Right cardiac atrium (tissue), 5 donors: ENCODE measurements at places on chromosomes 16 and 17. TPM values are rescaled to one million over a fixed set of nuclear protein-coding genes. Genes with fewer than 3 reads are reported as not detected.

DNA sequence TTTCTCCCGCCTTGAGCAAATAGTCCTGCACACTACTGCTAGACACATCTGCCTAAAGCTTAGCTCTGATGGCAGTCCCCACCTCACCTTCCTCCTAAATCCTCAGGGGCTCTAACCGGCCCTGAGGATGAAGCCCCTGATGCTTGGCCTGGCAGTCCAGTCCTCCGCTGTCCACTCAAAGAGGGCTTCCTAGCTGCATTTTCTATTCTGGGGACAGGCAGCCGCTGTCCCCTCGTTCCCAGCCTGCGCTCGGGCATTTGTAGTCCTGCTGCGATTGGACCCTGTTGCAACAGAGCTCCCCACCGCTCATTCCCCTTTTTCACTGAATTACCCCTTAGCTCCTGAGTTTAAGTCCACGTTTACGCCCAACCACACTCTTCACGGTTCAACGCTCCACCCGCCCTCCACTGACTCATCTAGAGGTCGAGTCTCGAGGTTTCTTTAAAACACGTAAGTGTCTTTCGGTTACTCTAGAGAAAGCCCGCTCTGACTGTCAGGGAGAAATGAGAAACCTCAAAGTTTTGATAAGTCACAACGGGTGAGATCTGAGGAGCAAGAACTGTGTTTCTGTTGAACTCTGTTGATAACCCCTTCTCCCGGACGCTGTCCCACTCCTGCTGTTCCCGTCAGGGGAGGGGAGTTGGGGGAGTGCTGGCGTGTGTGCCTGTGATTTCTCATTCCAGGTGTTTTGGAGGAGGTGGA lies 4.5 kb downstream of the CCR7 start:
- peak; percentile 51 for DNase-seq

GRCh38 chr16:29784157-29784556 lies 6.1 kb downstream of the ZG16 start:
- DNase-seq = no peak

- DNase-seq = peak; percentile 91
These were observed 14.6 kb downstream of the SMTNL2 start for GRCh38 chr17:4598776-4599504.

DNA sequence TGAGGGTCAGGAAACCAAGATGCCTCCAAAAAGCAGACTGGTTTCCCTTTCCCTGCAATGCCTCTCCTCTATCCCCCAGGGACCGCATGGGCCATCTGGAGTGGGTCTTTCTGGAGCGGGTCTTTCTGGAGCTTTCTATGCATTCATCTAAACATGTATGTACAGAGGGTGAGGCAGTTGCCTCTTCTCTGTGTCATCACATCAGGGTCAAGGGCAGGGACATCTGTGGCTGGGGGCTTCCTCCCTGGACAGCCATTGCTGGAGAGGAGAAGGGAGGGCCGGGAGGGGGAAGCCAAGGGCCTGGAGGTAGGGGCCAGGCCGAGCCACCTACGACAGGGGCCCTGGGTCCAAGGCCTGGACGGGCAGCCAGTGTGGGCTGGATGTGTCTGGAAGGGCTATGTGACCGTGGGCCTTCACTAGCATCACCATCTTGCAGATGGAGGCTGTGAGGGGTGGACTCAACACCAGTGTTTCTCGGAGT lies 840 bp downstream of the ADCY7 start:
- DNase-seq = peak; percentile 32

- DNase-seq = no peak
These were observed 12.8 kb upstream of the PAFAH1B1 start for GRCh38 chr17:2580661-2581060.

DNA sequence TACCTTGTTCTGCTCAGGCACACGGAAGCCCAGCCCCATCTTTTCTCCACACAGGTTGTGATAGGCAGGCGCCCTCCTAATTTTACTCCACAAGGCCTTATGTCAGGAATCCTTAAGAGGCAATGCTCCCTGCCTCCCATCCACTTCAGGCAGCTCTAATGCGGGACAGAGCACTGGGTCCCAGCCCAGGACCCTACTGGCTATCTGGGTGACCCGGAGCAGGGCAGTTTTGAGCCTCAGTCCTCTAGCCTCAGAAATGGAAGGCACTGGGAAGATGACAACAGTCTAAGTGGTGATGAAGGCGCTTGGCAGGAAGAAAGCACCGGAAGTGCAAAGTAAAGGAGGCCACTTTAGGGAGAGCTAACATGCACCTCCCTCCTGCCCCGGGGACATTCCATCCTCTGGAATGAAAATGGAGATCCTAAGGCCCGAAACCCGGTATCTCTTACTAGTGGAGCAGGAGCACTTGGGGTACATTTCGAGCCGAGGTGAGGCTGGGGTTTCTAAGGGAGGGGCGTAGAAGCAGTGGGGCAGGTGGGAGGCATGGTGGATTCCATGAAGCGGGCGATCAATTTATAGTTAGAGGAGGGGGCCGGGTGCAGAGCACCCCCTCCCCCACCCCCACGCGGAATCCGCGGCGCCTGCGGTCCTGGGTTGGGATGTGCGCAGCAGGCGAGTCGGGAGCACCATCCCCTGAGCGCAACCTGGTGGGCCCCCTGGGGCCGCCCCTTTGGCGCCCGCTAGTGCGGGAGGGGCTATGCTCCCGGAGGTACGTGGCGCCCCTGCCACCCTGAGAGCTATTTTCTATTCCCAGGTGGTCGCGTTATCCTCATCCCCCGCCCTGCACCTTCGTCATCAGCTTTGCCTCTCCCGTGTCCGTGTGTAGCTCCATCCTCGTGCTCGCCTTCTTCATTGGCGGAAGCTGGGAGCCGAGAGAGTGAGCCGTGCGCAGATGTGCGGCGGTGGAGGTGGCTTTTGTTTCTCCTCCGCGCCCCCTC lies 4.9 kb downstream of the MT1F start:
- no peak for DNase-seq

GRCh38 chr16:12531937-12532336 lies 271.8 kb downstream of the CPPED1 start:
- DNase-seq = no peak

DNA sequence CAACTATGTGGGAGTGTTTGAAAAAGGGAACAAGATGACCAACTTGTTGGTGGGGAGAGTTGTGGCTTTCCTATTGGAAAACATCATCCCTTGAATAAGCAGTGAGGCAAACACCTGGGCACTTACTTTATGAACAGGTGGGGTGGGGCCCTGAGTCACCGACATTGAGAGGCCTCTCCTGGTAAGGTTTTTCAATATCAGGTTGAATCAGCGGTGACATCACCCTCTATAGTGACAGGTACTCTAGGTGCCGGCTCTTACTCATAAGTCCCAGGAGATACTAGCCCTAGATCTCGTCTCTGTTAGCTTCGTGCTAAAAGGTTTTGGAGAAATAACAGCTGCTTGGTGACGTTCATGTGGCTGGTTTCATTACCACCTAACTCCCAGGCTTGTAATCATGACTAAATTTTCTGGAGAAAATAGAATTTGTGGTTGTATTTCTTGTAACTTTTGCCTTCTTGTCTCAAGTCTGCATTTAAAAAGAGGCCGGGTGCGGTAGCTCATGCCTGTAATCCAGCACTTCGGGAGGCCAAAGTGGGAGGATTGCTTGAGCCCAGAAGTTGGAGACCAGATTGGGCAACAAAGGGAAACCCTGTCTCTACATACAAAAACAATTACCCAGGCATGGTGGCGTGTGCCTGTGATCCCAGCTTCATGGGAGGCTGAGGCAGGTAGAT lies 19.3 kb downstream of the CDH1 start:
- no peak for DNase-seq

DNA sequence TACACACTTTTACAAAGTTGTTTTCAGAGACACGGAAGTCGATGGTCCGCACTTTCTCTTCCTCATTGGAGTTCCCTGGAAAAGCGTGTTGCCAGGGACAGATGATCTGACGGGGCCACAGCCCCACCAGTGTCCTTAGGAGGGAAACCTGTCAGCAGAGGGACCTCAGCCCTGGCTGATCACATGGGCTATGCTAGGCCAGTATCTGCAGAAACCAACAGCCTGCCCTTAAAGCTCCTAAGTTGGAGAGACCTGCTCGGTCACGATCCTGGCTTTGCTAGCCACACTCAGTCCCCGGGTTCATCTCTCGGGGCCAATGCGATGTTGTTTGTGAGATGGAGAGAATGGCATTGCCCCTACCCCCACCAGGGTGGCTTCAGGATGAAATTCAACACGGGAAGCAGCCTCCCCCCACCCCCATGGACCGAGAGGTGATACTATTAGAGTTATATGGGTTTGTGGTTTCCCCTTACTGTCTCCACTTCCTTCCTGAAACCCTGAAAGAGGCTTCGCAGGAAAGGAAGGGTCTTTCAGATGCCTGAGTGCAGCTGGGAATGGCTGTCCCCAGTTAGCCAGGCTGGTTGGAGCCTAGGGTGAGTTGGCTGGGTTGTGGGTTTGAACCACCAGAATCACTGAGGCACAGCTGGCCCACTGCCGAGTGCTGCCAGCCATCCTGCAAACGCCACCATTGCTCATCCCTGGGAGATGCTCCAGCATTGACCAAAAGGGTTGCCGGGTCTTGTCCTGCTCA lies 16.6 kb downstream of the RMI2 start:
- DNase-seq = no peak

- no peak for DNase-seq
These were observed 96.3 kb downstream of the TNFRSF13B start for GRCh38 chr17:16875662-16876061.

GRCh38 chr17:72724267-72724666 lies 368.2 kb downstream of the SLC39A11 start:
- DNase-seq = no peak

GRCh38 chr16:85750827-85751697 lies at the start of gene C16orf74:
Gene C16orf74, minus strand, starts transcription at chr16:85751096. Its CDS starts 15,879 bp downstream, at chr16:85735217.
- DNase-seq = peak; percentile 51

DNA sequence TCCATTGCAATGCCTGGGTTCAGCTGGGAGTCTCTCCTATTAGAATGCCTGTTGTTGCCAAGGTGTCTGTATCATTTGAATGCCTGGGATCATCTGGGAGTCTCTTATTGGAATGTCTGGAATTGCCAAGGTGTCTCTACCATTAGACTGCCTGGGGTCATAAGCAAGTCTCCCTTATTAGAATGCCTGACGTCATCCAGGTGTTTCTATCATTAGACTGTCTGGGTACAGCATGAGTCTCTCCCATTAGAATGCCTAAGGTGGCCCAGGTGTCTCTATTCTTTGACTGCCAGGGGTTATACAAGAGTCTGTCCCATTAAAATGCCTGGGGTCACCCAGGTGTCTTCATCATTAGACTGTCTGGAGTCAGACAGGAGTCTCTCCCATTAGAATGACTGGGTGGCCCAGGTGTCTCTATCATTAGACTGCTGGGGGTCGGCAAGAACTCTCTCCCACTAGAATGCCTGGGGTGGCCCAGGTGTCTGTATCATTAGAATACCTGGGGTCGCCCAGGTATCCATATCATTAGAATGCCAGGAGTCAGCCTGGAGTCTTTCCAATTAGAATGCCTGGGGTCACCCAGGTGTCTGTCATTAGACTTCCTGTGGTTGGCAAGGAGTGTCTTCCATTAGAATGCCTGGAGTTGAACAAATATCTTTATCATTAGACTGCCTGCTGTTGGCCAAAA lies 2274.0 kb downstream of the TP53TG3F start:
- DNase-seq = no peak

DNA sequence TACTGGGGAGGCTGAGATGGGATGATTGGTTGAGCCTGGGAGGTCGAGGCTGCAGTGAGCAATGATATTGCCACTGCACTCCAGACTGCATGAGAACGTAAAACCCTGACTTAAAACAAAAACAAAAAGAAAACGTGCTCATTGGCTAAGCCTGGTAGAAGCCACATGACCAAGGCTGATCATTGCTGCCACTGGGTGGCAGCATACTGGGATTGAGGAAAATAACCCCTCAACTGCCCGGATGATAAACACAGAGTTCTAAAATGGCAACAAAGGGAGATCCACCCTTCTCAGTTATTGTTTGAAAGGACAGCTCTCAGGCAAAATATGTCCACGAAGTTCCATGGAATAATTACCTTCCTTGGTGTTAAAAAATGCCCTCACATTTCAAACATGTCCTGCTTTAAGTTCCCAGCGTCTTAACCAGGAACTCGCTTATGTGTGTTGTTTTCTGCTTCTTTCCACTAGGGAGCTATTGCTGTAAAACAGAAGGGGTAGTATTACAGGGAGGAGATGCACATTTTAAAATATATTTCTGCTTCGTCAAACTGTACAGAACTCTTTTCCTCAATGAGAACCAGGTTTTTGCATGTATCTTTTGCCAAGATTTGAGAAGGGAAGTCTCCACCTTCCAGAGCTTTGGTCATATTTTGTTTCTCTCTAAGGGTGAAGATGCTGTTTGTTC lies 675.3 kb downstream of the MAF start:
- DNase-seq = peak; percentile 65

The LGALS9 gene
- total RNA-seq = 30.5 TPM

The KLHL11 gene
- 5.1 TPM for total RNA-seq

The CPNE7 gene
- not detected for total RNA-seq

The MPP2 gene
- 16.7 TPM for total RNA-seq

The LITAF gene
- total RNA-seq = 73.5 TPM

The SNX20 gene
- total RNA-seq = 1.4 TPM
